ENCODE measurements at places on chromosomes 6 and 20.

- DNase-seq: no peak
Measured at GRCh38 chr20:2816583-2817340, 598 bp downstream of the TMEM239 start.

DNA sequence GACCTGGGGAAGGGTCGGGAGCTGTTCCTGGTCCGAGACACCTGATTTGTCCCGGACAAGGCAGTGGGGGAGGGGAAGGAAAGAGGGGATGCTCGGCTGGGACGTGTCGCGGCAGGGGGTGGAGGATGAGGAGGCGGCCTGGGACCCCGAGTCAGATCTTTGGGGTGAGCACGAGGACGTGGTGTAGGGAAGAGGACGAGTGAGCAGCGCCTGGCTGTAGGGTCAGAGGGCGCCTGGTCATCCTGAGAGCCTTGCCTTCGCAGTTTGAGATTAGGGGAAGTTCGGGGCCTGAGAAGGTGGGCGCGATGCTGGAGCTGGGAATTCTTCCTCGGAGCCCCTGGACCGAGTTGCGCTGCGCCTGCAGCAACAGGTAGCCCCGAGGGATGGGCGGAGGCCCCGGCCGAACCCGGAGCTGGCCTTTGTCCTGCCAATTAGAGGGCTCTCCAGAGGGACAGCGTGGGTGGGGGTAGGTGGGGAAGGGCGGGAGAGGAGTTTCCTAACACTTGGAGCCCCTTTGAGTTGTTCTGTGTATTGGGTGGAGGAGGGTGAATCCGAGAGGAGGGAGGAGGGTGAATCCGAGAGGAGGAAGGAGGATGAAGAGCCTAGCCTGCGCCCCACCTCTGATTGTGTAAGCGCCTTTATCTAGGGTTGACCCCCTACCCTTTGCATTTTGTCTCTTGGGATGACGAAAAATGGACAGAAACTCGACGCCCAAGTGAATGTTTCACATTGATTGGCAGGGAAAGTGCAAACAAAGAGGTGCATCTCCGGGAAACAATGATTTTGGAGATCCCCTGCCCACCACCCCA, 72.0 kb downstream of the SOX4 start:
- DNase-seq: no peak

DNA sequence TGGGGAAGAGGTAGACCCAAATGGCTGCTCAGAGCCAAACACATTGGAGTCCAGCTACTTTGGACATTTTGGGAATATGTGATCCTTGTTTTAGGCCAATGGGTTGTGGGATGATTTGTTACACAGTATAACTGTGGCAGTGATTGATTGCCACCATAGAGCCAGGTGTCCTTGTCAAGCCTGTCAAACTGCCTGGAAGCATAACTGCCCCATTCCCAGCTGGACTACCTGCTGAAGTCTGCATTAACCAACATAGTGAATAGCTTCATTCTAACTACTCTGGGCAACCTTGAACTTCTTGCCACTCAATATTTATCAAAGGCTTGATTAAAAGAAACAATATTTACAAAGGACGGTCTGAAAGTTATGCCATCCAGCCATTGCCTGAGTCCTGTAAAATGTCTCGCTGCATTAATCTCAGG, 164.7 kb downstream of the LINC00237 start:
- DNase-seq: no peak

- DNase-seq: no peak
Measured at GRCh38 chr6:38064431-38064830, 244.9 kb downstream of the ZFAND3 start.
